Bladder microvascular endothelial cell (primary cell): ENCODE measurements at places on chromosomes 12 and 14. TPM values are rescaled to one million over a fixed set of nuclear protein-coding genes. Genes with fewer than 3 reads are reported as not detected.

RFLNA gene
- 0.13 and 0.49 TPM in 2 replicates for total RNA-seq

PLCZ1 gene
- total RNA-seq: not detected in 2 replicates

UBE3B gene
- total RNA-seq: 18.0 and 52.7 TPM in 2 replicates

STRN3 gene
- 37.4 and 58.2 TPM in 2 replicates for total RNA-seq

SLC6A13 gene
- total RNA-seq: 0.13 TPM in 1 of 2 replicates, not detected in the other

LUM gene
- total RNA-seq: 0.49 and 0.57 TPM in 2 replicates

SPTB gene
- under 0.01 and 0.06 TPM in 2 replicates for total RNA-seq

NT5DC3 gene
- 1.3 and 6.8 TPM in 2 replicates for total RNA-seq

SELPLG gene
- total RNA-seq: 0.16 and 0.25 TPM in 2 replicates

A2ML1 gene
- total RNA-seq: 0.06 TPM in 1 of 2 replicates, not detected in the other

GARIN6 gene
- not detected in 2 replicates for total RNA-seq

KRT2 gene
- total RNA-seq: not detected in 2 replicates

TTC9 gene
- total RNA-seq: under 0.01 and 0.06 TPM in 2 replicates

TRHDE gene
- total RNA-seq: not detected in 2 replicates

STAC3 gene
- total RNA-seq: 0.16 TPM in 1 of 2 replicates, not detected in the other

DAO gene
- not detected in 2 replicates for total RNA-seq

LRRK2 gene
- 0.81 and 1.2 TPM in 2 replicates for total RNA-seq

SLC39A2 gene
- not detected in 2 replicates for total RNA-seq

ANKS1B gene
- total RNA-seq: 0.19 TPM in 1 of 2 replicates, not detected in the other

PCED1B gene
- total RNA-seq: 0.06 and 0.32 TPM in 2 replicates

MYO1H gene
- total RNA-seq: not detected in 2 replicates

JAG2 gene
- total RNA-seq: 65.9 and 197 TPM in 2 replicates

RIMKLB gene
- 41.6 and 158 TPM in 2 replicates for total RNA-seq

CHD8 gene
- total RNA-seq: 39.0 and 81.2 TPM in 2 replicates

FGD4 gene
- 36.9 and 42.9 TPM in 2 replicates for total RNA-seq

IL25 gene
- total RNA-seq: not detected in 2 replicates

IFI27L2 gene
- total RNA-seq: 18.1 and 38.5 TPM in 2 replicates

FOXM1 gene
- 8.9 and 10.2 TPM in 2 replicates for total RNA-seq

IL23A gene
- 0.19 TPM in 1 of 2 replicates, not detected in the other for total RNA-seq

BBS10 gene
- total RNA-seq: 7.4 and 14.1 TPM in 2 replicates

PTCSC3 gene
- total RNA-seq: not detected in 2 replicates

AMDHD1 gene
- 0.06 and 0.32 TPM in 2 replicates for total RNA-seq

CCDC184 gene
- 0.06 TPM in 1 of 2 replicates, not detected in the other for total RNA-seq

RTRAF gene
- 41.1 and 139 TPM in 2 replicates for total RNA-seq

GAPDH gene
- 3,225 and 4,830 TPM in 2 replicates for total RNA-seq

PTPRQ gene
- under 0.01 TPM in 1 of 2 replicates, not detected in the other for total RNA-seq

CCDC177 gene
- not detected in 2 replicates for total RNA-seq

KRT74 gene
- total RNA-seq: not detected in 2 replicates

RTL1 gene
- not detected in 2 replicates for total RNA-seq

C12orf54 gene
- not detected in 2 replicates for total RNA-seq

FAR2 gene
- total RNA-seq: 20.4 and 65.9 TPM in 2 replicates

SMIM41 gene
- total RNA-seq: under 0.01 and 0.13 TPM in 2 replicates

MYBPC1 gene
- not detected in 2 replicates for total RNA-seq

IAPP gene
- not detected in 2 replicates for total RNA-seq

PTGER2 gene
- total RNA-seq: under 0.01 and 0.06 TPM in 2 replicates

LTBP2 gene
- 114 and 133 TPM in 2 replicates for total RNA-seq
